Thoracic aorta (tissue), 2 donors: ENCODE measurements at places on chromosomes 3 and 15.

DNA sequence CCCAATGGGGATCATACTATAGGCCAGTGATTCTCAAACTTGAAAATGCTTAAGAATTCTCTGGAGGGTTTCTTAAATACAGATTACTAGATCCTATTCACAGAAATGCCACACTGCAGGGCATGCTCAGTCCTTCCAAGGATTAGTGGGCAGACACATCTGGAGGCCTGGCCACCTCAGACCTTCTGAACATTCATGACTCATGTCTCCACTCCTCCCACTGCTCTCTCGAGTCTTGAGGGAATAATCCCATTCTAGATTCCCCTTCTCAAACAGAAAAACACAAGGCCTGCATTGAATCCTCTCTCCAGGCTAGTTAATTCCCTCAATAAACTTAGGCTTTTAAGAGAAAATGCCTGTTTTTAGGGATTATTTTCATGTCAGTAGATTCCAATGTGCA is 22.1 kb downstream of the ZNF621 start:
- no peak for DNase-seq

- no peak for DNase-seq
Observed at GRCh38 chr15:25793354-25794050, 69.6 kb downstream of the ATP10A start.

DNA sequence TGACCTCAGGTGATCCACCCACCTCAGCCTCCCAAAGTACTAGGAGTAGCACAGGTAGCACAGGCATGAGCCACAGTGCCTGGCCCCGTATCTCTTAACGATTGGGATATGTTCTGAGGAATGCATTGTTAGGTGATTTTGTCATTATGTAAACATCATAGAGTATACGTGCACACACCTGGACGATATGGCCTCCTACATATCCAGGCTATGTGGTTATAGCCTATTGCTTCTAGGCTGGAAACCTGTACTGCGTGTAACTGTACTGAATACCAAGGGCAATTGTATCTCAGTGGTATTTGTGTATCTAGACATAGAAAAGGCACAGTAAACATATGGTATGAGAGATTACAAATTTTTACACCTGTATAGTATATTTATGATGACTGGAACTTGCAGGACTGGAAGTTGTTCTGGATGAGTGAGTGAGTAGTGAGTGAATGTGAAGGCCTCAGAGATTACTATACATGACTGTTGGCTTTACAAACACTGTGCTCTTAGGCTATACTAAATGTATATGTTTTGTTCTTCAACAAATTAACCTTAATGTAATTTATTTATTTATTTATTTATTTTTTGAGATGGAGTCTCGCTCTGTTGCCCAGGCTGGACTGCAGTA is 120.7 kb downstream of the MBNL1 start:
- no peak for DNase-seq

DNA sequence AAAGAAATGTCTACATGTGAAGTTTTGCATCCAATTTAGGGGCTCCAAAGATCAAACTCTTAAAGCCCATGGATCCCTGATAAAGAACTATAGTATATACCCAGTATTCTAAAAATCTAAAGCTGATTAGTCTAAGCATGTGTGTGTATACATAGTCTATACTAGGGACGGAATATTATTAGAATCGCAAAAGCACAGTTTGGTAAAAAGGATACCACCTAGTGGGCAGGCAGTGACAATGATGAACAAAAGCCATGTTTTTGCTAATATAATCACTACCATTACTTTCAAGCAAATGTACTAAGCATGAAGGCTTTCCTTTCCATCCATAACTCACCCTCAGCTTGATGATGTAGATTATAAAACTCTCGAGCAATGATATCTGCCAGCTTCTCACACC is 16.5 kb downstream of the POLQ start:
- no peak for DNase-seq

DNA sequence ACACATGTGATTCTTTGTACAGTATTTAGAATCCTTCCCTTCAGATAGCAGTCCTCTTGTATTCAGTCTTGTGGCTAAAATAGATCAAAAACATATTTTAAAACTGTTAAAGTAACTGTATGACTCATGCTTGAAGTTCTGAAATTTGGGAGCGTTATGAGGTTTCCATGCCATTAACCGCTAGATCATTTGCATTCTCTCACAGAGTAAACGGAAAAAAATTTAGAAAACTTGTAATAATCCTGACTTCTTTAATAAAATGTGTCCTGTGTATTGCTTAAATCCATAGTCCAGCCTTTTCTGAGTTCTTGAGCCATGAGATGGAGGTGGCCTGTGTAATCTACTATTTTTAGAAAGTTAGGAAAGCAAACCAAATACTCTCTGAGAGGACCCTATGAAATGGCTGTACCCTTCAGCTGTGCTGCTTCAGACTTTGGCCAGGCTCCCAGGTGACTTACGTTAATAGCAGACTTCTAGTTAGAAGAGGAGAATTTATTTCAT is 33.8 kb downstream of the MBNL1 start:
- no peak for DNase-seq

DNA sequence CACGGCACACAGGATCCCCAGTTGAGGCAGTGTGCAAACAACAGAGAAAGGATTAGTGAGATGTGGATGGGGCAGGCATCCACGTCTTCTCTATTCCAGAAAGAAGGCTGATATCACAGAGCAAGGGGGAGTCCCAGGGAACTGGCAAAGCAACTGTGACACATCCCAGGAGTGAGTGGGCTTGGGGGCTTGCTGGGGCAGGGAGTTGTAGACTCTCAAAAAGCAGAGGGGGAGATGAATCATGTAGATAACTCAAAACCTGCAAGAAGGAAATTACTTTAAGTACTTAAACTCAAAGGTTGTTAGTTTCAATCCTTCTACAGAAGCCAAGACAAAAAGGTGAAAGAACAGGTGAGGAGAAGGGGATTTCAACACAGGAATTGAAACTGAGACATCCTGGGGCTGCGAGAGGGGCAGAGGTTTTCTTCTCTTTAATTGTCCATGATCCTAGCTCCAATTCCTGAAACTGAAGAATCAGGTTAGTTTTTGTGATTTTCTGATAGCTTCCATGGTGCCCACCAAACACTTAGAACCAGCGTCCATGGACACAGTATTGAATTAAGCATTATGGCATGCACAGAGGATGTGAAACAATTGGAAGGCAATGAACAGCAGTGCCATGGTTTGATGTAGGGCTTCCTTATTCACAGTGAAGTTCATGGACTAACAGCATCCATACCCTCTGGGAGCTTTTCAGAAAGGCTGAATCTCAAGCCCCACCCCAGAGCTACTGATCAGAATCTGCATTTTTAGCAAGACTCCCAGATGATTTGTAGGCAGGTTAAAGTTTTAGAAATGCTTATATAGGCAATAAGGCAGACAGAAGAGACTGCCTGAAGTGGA is 52.0 kb downstream of the CCR3 start:
- DNase-seq = no peak

- DNase-seq = no peak
Observed at GRCh38 chr3:130576375-130577266, 59.6 kb downstream of the COL6A6 start.

GRCh38 chr15:66390678-66391077 is 4.0 kb downstream of the MAP2K1 start:
- no peak for DNase-seq

- DNase-seq = no peak
Observed at GRCh38 chr15:68990992-68991500, 23.4 kb upstream of the NOX5 start.

- no peak for DNase-seq
Observed at GRCh38 chr3:113094337-113095221, 103.8 kb downstream of the GTPBP8 start.

DNA sequence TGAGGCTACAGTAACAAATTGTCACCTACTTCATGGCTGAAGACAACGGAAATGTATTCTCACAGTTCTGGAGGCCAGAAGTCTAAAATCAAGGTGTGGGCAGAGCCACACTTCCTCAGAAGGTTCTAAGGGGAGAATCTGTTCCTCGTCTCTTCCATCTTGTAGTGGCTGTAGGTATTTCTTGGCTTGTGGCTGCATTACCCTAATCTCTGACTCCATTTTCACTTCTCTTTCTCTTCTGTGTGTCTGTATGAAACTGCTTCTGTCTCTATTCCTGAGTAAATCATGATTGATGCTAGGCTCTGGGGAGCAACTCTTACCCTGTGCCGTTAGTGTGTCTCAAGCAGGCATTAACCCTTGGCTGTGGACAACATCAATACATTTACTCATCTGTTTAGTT is 164.7 kb downstream of the SQOR start:
- DNase-seq = no peak

GRCh38 chr15:72203507-72203837 is 5.9 kb upstream of the GRAMD2A start:
- DNase-seq = peak; percentile 52

DNA sequence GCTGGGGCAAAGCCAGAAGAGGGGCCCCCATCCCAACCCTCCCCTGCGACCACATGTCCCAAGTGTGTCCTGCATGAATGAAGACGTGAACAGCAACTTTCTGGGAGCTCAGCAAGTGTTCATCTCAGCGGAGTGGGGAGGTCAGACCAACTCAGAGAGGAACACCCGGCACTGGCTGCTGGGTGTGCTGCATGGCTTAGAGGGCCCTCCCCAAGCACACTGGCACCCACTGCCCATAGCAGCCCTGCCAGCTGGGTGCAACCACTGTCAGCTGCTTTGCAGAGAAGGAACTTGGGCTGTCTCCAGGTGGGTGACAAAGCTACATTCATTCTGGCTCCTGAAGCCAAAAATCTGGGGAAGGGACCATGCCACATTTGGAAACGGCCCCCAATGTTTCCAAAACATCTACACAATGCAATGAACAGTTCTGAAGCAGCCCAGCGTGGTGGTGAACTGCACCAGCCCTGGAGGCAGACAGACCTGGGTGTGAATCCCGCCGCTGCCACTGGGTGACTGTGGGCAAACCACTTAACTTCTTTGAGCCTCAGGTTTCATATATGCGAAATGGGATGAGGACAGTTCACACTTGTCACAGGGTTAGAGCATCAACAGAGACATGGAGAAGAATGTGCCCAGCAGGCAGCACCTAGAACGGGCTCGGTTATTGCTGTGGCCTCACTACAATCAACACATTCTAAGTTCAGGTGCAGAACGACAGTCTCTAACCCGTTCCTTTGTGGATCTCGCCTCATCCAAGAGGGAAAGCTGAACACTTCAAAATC is 145.4 kb downstream of the NUP210 start:
- no peak for DNase-seq

DNA sequence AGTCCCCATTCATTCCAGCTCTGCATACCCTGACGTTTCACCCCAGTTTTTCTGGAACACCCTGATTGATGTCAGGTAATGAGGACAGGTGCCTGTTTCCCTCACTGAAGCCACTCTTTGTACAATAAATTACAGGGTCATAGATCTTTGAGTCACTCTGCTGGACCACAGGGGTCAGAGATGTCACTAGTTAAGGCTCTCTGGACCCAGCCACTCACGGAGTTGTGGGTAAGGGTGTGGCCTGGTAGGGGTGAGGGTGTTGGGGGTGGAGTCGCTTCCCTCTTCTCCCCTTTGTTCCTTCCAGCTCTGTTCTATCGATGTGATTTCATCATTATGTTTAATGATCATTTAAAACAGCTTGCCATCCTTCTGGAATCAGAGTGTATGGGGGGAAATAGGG is 512 bp downstream of the IQCF5 start:
- no peak for DNase-seq

DNA sequence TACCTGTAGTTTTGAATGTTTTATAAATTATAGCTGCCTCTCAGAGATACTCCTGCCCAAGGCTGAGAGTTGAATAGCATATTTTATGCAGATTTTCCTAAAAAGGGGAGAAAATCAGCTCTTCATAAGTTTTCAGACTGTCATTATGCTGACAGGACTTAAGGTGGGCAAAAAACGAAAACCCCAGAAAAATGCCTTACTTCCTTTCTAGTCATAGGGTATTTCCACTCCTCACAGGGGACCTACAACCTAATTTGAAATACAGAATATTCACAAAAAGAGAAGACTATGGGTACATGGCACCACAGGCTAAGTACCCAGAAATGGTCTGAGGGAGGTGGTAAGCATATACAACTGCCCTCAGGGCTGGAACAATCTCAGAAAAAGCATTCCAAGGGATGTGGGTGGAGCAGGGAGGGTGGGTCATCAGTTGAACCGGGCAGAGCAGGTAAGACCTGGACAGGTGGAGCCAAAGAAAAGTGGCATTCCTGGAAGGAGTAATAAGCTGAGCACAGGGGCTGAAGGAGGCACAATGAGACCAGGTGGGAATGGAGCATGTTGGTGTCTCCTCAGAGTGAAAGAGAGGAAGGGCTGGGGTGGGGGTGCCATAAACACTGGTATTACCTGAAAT is 10.6 kb upstream of the OXSR1 start:
- DNase-seq = no peak

DNA sequence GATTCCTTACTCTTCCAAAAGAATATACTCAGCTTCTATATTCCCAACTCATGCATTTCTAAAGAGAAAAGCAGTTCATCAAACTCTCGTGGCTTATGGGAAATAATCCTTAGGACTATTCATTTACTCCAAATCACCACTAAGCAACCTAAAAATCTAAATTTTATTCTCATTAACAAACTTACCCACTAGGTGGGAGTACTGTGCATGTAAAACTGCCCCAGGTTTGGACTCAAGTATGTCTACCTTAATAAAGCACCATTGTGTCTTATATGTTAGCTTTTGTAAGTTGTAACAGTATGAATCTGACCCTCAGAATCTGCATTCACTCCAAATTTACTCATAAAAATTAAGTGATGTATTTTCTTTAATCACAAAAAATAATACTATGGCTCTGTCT is 25.3 kb downstream of the RAD18 start:
- DNase-seq = no peak

GRCh38 chr3:196662033-196662432 is 22.5 kb downstream of the NRROS start:
- DNase-seq = no peak

DNA sequence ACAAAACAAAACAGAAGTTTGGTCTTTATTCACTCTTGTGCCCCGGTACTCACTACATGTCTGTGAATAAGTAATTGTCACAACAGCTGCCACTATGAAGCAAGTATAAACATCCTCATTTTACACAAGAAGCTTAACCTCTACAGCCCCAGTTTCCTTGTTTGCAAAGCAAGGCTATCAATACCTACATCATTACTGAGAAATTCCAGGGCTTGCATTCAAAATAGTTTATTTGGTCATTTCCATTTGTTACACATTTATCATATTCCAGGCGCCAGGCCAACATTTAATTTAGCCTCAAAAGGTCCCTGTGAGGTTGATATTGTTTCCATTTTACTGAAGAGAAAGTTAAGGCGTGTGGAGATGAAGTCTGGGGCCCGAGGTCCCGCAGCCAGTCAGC is 161.4 kb upstream of the LRTM1 start:
- no peak for DNase-seq

- no peak for DNase-seq
Observed at GRCh38 chr3:176650478-176650877, 546.8 kb downstream of the TBL1XR1 start.
